Fibroblast of lung (primary cell): ENCODE measurements at places on chromosomes 2 and 18. TPM values are rescaled to one million over a fixed set of nuclear protein-coding genes. Genes with fewer than 3 reads are reported as not detected.
A peak's percentile ranks its signal among the peaks of the same experiment; 100 is the strongest.

- no peak for DNase-seq
Measured at GRCh38 chr2:223649554-223650533, 47.7 kb upstream of the SCG2 start.

DNA sequence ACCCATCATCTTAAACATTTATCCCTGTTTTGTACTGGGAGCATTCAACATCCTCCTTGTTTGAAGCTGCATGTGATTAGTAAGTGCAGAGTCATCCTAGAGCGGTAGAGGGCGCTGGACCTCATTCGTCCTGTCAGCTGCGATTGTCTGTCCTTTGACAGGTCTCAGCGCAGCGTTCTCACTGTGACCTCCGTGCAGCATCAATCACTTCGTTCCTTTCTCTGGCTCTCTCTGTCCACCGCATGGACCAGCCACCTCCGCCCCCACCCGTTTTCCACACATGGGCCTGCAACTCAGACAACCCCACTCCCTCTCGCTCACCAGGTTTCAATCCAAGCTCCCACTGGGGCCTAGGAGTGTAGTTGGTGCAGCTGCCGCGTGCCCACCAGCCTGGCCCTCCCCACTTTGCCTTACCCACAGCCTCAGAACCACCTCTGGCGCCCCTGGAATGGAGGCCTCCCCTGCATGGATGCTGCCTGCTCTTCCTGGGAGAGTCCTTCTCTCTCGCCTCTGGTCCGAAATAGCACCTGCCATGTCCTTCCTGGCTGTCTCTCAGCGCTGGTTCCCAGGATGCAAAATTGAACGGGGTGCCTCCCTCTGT is 90.5 kb downstream of the NDUFA10 start:
- no peak for DNase-seq

FEV gene
- polyA plus RNA-seq, result not detected in 2 replicates

- DNase-seq, result no peak
Measured at GRCh38 chr2:177916342-177916741, 156.2 kb downstream of the PDE11A start.

LRATD1 gene
- polyA plus RNA-seq, result 1.8 and 2.2 TPM in 2 replicates

DNA sequence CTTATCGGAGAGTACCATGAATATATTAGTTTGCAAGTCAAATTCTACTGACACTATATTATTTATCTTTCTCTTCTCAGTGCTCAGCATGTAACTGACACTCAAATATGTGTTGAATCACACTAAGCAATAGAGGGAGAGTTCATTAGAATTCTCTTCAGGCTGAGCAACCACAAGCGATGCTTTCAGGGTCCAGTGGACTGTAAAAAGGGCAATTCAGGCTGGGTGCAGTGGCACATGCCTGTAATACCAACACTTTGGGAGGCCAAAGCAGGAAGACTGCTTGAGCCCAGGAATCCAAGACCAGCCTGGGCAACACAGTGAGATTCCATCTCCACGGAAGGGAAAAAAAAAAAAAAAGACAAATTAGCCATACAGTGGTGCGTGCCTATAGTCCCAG is 16.3 kb downstream of the PDE6D start:
- DNase-seq, result no peak

- DNase-seq, result peak; percentile 81
Measured at GRCh38 chr2:188695953-188696352, 278.2 kb upstream of the COL3A1 start.

DNA sequence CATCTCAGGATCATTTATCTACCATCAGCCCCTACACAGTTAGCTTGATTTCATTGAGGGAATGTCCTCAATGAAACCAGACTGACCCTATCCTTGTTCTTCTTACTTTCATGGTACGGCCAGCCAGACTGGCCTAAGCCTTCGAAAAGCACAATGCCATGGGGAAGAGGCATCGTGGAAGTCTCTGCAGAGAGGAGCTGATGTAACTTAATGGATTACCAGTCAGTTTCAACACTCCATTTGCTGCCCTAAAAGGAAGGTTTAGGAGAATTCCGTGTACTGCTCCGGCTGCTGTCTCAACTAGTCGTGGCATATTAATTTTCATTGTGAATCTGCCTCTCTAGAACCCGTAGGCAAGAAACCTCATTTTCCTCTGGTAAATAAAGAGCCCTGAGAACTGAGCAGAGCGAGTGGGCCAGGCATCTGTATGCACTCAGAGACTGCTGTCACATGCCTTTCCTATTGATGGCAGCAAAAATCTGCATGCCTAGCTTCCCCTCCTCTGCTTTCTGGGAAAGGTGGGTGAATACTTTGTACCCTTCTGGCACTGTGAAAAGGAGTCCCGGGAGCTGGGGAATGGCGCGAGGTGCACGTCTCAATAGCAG is 184.9 kb downstream of the KLHL29 start:
- peak; percentile 41 for DNase-seq

DNA sequence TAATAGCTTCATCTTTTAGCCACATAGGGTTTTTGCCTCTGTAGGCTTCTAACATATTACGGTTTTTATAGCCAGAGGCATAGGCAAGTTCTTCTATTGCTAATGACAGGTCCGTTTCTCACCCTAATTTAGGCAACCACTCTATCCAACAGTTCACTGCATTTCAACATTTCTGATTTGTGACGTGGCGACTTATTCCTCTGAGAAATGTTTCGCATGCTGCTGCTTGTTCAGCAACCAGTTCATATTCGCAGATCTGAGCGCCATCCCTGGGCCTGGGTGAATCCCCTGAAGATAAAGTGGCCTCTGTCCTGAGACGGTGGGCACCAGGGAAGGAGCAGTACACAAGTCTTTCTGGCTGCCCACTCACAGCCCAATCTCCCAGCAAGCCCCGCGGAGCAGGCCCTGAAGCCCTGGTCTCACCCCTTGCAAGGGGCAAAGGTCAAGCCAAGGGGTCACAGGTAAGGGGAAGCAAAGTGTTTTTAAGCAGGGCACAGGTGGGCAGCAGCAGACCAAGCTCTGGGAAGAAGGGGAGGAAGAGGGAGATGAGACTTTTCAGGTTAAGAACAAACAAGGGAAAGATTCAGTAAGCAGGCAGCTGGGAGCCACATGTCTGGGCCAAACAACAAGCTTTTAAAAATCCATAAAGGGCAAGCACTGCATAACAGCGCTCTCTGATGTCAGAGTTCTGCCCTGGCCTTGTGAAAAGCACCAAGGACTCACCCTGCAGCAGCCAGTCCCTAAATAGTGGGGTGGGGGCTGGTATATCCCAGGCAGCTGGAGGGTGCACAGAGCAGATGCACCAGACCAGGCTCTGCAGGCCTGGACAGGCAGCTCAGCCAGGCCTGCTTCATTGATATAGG is 10.8 kb upstream of the COX7A2L start:
- no peak for DNase-seq

- no peak for DNase-seq
Measured at GRCh38 chr2:154097833-154098398, 226.2 kb downstream of the GALNT13 start.

GRCh38 chr2:124662946-124663644 is 638.0 kb downstream of the CNTNAP5 start:
- no peak for DNase-seq

DNA sequence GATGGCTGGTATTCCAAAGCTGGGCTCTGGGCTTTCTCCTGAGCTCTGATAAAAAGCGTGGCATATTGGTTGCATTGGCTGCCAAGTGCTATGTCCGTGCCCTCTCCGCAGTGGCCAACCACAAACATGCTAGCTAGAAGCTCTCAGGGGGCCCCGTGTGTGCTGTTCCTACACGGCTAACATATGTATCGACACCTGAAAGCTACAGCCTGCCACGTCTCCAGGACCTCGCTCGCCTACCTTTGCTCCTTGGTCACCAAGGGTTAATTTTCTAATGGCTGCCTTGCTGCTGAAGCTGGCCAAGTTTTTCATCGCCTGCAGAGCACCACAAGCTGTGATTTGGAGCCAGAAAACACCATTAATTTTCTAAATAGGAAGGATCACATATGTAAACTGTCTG is 888.4 kb downstream of the BCL11A start:
- DNase-seq, result no peak

APCDD1 gene
- polyA plus RNA-seq, result 15.3 and 16.8 TPM in 2 replicates

DNA sequence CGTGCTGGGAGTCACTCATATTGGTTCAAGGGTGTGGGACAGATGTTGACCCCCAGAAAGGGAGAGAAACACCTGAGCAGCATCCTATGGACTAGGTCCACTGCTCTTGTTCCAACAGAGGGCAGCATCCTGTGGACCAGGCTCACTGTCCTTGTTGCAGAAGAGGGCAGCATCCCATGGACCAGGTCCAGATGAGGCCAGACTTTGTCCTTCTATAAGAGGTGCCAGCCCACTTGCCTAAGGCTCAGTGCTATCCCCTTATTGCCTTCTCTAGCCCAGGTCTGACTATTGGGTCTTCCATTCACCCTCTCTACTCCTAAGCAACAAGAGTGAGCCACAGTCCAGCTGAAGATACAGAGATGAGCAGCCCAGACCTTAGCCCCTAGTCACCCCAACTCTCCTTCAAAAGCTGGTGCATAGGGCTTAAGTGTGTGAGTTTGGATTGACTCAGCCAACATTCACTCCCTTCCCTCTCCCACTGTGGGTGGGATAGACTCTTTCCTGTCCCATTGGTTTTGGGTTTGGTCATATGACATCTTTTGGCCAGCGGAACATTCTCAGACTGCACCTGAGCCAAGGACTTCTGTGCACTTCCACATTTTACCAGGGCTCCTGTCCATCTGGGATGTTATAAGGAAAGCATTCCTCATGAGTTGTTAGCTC is 132.4 kb upstream of the GPC1 start:
- DNase-seq, result no peak

DNA sequence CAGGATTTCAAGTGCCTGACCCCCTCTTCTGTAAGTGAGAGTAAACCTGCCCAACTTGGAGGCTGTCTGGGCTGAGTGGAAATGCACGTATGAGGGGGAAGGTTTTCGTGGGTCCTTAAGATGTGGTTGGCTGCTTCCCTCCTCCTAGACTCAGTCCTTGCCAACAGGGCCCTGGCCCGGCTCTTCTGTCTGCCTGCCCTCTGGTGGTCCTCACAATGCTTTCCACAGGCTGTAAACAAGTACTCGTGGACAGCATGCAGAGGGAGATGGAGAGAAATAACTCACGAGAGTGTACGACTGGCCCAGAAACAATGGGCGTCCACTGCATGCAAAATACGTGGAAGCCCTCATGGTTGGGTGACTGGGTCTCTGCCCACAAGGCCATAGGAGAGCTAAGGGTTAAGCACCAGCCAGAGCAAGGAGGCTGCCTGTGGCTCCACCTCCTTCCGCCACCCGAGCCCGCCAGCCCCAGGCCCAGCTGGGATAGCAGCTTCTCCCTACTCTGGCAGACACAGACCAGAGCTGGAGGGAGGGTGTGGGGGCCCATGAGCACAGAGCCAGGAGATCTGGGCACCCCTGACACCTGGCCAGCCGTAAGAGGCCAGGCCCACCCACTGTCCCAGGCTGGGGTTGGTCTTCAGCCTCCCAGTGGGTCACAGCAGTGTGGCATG is 17.0 kb upstream of the ARHGEF4 start:
- no peak for DNase-seq

CDH2 gene
- 15.3 and 18.9 TPM in 2 replicates for polyA plus RNA-seq

DSC1 gene
- not detected in 2 replicates for polyA plus RNA-seq

DNA sequence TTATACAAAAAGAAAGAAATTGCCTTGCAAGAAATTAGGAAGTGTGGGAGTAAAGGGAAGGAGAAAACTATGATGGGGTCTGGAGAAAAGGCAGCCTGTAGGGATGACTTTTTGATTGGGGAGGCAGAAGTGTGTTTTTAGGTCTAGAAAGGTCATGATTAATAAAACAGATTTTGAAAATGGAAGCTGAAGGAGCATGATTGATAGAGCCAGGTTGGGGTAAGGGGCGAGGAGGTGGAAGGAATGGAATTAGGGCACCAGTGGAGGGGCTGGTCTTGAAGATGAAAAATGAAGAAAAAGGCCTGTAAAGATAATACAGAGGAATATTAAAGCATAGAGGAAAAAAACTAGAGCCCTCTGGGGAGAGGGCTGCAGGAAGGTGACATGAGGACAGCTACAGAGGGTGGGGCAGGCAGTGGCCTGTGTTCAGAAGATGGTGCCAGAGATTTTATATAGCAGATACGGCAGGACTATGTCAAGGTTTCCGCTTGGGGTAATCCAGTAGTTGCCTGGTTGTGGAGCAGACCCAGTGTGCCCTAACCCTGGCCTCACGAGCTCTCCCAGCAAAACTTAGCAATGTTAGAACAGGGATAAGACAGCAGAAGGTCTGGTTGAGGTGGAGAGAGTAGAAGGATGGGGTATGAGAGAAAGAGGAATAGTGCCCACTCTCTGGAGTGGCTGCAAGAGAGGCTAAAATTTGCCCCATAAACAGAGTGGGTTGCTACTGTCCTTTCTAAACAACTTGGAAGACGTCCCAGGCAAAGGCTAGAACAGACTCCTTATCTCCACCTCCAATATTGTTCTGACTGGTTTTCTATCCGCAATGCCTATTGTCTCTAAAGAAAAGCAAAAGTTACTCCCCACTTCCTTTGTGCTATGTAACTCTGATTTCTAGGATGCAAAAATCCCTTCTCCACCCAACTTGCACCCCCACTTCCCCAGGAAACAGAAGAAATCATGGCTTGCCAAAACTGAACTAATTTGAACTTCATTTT is 287.3 kb downstream of the AGPS start:
- DNase-seq, result no peak

POMC gene
- 0.33 TPM in 1 of 2 replicates, not detected in the other for polyA plus RNA-seq

LRPPRC gene
- 49.9 and 54.6 TPM in 2 replicates for polyA plus RNA-seq

DNA sequence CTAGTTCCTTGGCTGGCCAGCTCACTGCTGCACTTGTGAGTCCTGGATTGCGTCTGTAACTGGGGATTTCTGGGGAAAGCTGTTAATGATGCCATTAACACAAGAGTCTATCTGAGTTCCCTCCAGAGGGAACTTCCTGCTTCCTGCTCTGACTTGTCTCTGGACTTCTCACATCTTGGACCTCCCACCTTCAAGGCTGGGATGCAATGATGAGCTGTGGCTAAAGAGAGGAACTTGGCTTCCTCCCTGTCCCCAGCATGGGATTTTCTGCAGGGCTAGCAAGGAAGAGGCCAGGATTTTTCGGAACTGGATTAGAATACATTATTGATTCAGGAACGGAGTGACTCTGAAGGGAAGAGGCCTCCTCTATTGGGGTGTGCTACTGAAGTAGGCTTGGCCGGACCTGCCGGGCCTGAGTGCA is 155.5 kb downstream of the CLIP4 start:
- no peak for DNase-seq

- no peak for DNase-seq
Measured at GRCh38 chr18:34760444-34760843, 50.3 kb downstream of the DTNA start.

GRCh38 chr18:11859282-11859830 is 8.1 kb downstream of the CHMP1B start:
- DNase-seq, result no peak

FOXI3 gene
- polyA plus RNA-seq, result not detected in 2 replicates

GRCh38 chr2:205041472-205042130 is 496.3 kb downstream of the PARD3B start:
- DNase-seq, result no peak

IL1F10 gene
- polyA plus RNA-seq, result not detected in 2 replicates

- peak; percentile 48 for DNase-seq
Measured at GRCh38 chr2:9285385-9285920, 78.8 kb downstream of the ASAP2 start.
